Nucleus accumbens (tissue), 56 donors: ENCODE measurements at places on chromosomes 11 and 22.

GRCh38 chr11:69905611-69906452 is 86.6 kb upstream of the FGF3 start:
- no peak for DNase-seq

DNA sequence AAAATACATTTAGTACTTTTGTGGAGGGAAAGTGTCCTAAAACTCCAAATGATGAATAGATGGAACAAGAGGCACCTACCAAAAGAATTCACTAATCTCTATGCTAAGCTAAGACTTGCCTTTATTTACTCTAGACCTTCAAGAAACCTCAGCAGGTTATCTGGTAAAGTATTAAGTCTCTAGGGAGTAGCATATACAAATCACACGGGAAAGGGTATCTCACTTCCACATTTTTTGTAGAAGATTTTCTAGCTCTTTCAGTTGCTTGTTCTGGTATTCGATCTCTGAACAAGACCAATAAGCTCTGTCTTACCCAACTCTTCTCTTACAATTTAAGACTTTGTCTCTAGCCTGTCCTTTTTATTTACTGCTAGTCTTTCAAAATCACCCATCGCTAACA is 18.1 kb upstream of the CADM1 start:
- DNase-seq, result no peak

- DNase-seq, result no peak
Observed at GRCh38 chr22:43270314-43270908, 72.8 kb downstream of the SCUBE1 start.

- no peak for DNase-seq
Observed at GRCh38 chr11:62104816-62105653, 18.8 kb upstream of the INCENP start.

DNA sequence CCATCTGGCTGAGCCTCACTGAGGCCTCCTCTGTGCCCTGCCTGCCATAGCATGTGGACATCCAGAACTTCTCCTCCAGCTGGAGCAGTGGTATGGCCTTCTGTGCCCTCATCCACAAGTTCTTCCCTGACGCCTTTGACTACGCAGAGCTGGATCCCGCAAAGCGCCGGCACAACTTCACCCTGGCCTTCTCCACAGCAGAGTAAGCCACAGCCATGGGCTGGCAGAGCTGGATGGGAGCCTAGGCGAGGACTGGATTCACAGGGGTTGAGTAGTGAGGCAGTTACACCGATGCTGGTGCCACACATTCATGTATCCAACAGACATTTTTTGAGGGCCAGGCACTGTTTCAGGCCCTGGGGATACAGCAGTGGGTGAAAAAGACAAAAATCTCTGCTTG is 9.1 kb downstream of the SMTNL1 start:
- DNase-seq, result no peak
